ENCODE measurements at places on chromosomes 4 and X.

DNA sequence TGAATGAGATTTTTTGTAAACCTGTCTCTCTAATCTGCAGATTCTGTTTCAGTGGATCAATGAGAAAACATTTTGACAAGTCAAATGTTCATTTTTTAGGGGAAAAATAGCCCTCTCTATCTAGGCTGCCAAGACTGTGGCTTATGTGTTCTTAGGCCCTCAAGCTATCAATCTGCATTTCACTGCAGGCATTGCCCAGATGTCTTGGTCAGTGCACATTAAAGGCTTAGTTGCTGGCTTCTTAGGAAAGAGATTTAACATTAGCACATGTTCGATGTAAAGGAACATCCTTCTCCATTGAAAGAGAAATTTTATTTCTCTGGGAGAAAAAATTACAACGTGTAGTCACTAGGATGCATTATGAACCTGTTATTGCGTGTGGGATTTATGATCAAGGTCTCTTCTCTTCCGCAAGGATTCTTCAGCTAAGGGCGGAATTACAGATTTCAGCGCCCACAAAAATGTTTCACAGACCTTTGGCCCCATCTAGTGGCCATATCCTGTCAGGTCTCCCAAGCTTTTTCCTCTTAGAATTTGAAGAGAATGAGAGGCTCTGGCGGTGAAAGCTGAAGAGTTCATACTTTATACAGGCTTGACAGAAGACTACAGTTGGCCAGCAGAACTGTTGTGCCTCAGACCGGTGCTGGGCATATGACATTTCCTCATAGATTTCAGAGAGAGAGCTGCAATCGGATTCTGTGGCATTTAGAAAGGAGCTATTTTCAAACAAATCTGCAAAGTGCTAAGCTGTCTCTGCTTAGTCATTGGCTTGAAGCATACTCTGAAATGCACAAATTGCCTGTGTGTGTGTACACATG, 144.6 kb upstream of the NOCT start:
- peak; percentile 78 for DNase-seq

DNA sequence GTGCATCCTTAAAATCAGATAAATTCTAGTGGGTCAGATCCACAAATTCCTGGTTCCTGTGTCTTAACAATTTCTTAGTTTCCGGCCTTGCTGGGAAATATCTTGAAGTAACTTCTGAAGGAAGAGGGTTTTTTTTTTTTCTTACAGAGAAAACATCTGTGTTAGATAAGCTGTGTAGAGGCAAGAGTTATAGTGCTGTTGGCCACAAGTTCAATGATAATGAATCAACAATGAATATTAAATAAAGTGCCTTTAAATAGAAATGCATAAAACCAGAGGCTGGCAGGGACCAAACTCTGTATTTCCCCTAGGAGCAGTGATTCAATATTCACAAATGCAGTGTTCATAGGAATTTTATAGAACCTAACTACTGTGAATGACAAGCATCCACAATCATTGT, 711.9 kb upstream of the ATOH1 start:
- no peak for DNase-seq

GRCh38 chrX:13690836-13691235, 1.9 kb downstream of the RAB9A start:
- no peak for DNase-seq

DNA sequence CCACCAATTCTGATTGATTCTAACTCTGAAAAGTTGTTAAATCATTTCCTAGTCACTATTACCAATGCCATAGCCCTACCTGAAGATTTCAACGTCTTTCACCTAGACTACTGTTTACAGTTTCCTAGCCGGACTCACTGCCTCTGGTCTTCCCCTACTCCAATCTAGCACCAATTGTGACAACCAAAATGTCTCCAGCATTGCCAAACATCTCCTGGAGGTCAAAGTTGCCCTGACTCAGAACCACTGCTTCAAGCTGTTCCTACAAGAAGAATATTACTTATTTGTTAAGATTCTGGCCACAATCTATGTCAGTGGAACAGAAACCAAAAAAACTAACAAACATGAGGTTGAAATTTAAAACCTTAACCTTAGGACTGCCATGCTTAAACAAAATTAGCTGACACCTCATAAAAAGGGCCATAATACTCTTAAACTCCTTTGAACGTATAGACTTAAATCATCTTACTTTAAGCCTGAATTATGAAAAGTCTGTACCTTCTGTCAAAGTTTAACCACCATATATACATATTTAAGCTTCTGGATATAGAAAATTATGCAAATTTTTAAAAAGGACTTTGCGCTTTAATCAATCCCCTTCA, 2.1 kb downstream of the PDS5A start:
- no peak for DNase-seq

- no peak for DNase-seq
These were observed 91.4 kb downstream of the BCOR start for GRCh38 chrX:40006106-40007017.

- no peak for DNase-seq
These were observed 39.3 kb downstream of the DOCK11 start for GRCh38 chrX:118534716-118535493.

GRCh38 chr4:90458576-90458975, 331.4 kb downstream of the CCSER1 start:
- DNase-seq: no peak

GRCh38 chr4:119038116-119038841, 97.4 kb upstream of the MYOZ2 start:
- no peak for DNase-seq

GRCh38 chrX:24168807-24169206, 19.3 kb downstream of the ZFX start:
- DNase-seq: no peak

GRCh38 chr4:36274158-36274557, 7.3 kb upstream of the DTHD1 start:
- DNase-seq: no peak

- no peak for DNase-seq
These were observed 71.8 kb downstream of the FBXO8 start for GRCh38 chr4:174211622-174212044.

DNA sequence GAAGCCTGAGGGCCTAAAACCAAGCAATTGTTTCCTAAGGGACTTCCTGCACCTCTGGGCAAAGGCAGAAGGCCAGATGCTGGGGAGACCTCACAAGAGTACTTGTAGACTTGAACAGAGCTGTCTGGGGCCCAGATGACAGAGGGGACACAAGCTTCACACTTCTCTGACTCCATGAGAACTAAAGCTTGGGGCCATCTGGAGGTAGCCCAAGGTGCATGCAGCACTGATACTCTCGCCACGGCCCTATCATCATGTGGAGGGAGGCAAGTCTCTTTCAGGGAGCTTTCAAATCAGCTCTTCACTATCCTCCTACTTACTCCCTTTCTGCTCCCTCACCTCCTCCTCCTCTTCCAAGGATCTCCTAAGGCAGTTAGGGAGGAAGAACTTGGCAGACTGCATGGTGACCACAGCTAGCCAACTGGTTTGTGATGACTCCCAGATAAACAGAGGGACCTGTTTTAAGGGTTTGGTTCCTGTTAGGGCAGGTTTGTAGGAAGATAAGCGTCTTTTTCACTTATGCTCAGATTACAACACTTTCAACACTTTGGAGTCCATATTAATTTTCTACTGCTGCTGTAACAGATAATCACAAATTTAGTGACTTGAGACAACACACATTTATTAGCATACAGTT, 23.8 kb downstream of the MSL3 start:
- no peak for DNase-seq

DNA sequence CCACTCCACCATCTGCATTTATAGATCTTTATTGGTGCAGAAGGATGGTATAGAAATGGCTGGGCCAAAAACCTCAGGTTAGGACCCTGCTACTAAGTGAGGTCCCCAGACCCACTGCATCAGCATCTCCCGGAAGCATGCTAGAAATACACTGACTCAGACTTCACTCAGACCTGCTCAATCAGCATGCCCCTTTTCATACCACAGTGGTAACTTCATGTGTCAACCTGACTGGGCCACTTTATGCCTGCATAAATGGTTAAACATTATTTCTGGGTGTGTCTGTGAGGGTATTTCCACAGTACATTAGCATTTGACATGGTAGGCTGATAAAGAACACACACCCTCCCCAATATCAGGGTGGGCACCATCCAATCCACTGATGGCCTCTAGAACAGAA, 118.6 kb upstream of the VCX3B start:
- DNase-seq: no peak

GRCh38 chr4:122749704-122750454, 17.4 kb downstream of the BBS12 start:
- DNase-seq: no peak

DNA sequence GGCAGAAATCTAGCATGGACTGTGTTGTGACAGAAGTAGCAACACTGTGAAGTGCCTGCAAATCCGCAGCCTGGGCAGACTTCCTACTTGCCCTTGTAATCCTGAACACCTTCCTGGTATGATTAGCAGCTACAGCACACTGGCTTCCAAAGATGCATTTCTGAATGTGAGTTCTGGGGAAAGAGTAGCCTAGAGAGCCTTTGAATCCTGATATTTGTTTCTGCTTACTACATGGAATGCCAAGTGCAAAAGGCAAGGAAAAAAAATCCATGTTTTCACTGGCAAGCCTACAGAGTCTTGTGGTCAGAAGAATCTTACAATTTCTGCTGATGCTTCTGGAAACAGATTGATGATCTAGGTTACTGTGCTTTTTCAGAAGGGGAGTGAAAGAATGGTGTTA, 223.7 kb downstream of the COL25A1 start:
- peak; percentile 11 for DNase-seq

DNA sequence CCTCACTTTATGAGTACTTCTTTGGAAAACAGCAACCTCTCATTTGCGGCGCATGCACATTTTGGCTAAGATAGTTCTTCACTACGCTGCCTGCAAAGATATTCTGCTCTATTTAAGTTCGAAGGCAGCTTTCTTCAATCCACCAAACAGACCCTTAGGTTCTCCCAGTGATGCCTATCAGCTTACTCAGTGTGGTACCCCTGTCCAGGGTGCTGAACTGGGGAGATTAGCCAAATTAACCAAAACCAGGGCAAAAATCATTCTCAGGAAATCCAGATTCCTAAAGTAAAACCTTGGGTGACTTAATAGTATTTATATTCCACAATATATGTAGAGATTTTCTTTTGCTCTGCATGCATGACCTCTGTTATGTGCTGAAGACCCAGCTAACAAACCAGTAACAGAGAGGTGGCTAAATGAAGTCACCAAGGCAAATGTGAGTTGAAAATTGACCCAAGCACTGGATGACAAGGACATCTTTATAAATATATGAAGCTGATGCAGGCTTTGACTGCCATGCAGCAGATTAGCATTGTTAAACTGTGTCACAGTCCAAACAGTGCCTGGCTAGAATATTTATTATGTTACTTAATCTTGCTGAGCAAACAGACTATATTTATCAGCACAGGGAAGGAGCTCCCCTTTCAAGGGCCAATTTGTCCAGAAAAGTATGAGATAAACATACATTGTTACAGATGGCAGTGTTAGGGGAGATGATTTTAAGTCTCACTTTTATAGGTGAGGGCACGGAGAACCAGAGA, 418.2 kb downstream of the STIM2 start:
- DNase-seq: no peak

DNA sequence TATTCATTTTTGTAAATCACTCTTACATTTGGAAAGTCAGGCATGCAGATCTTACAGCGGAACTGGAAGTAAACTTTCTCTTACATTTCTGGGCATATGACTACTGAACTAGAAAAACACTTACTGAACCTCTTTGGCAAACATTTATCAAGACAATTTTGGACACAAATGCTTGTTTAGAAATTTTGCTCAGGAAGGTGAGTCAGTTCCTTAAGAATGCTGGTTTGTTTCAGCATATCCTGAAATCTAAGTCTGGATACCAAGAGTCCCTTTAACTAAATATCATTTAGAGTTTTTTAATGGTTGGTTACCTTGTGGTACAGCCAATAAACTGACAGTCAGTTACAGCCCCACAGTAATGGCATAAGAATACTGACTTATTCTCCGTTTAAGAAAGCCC, 15.0 kb downstream of the SHISA3 start:
- no peak for DNase-seq

DNA sequence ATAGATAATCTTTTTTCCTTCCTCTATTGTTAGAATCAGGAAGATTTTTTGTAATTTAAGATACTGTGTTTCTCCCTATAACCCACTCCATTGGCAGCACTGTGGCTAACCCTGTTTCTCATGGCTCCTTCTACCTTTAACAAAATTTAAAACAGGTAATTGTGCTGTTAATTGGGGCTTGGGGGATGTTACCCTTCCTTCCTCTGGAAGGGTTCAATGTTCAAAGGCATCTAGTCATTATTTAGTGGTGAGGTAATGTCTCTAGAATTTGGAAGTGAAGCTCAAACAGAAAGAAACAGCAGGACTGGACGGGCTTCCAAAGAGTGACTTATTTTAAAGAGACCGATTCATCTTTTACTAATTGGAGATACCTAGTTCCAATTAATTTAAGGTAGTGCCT, 166.4 kb downstream of the TRIML1 start:
- no peak for DNase-seq

- DNase-seq: no peak
These were observed 421.3 kb downstream of the FAT4 start for GRCh38 chr4:125736057-125736456.

All from globus pallidus (tissue), 1 donor.